ENCODE measurements at places on chromosomes 13 and 19.

DNA sequence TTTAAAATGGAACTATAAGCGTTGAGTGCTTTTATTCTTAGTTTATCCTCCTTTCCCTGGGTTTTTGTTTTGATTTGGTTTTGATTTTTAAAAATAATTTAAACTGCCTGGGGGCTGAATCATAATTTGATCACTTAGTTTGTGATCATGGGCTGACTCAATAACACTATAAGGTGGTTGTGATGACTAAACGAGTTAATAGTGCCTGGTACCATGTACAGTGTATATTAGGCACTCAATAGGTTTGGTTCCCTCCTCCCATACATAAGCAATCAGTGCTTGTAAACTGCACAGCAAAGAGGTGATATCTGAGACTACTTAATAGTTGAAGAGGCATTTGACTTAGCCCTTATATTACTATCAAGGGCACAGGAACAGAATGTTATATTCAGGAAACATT, 200.9 kb upstream of the RFC3 start:
- no peak for DNase-seq

- no peak for DNase-seq
Observed at GRCh38 chr19:45391346-45391745, 13.5 kb downstream of the PPP1R13L start.

GRCh38 chr13:100738176-100738855, 63.7 kb upstream of the TMTC4 start:
- DNase-seq = no peak

GRCh38 chr19:2527686-2528085, 51.8 kb downstream of the GADD45B start:
- DNase-seq = no peak

DNA sequence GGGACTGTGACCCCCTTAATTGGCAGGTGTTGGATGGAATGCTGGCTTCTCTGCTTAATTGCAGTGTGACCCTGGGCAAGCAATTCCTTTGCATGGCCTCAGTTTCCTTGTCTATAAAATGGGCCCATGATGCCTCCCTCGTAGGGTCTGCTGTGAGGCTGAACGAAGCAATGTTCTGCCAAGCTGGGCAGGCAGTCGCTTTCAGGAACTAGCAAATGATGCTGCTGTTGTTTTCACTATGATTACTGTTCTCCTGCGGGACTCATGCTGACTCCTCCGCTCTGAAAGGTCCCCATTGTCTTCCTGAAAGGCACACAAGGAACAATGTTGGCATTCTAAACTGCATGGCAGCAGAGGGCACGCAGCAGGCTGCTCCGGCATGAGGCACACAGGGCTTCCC, 6.8 kb downstream of the BICRA start:
- no peak for DNase-seq

- DNase-seq = no peak
Observed at GRCh38 chr13:33135097-33135496, 118.9 kb downstream of the KL start.

DNA sequence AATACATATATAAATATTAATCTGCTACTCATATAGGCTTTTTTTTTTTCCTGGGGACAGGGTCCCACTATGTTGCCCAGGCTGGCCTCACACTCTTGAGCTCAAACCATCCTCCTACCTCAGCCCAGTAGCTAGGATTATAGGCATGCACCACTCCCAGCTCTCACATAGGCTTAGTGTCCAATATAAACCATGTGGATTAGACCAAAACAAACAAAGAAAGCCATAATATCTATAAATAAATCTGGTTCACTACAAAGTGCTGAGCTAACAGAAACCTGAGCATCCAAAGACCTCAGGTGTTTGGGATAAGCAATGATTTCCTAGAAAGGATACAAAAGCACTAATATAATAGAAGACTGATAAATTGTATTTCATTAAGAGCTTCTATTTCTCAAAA, 26.0 kb downstream of the TBC1D4 start:
- DNase-seq = no peak

DNA sequence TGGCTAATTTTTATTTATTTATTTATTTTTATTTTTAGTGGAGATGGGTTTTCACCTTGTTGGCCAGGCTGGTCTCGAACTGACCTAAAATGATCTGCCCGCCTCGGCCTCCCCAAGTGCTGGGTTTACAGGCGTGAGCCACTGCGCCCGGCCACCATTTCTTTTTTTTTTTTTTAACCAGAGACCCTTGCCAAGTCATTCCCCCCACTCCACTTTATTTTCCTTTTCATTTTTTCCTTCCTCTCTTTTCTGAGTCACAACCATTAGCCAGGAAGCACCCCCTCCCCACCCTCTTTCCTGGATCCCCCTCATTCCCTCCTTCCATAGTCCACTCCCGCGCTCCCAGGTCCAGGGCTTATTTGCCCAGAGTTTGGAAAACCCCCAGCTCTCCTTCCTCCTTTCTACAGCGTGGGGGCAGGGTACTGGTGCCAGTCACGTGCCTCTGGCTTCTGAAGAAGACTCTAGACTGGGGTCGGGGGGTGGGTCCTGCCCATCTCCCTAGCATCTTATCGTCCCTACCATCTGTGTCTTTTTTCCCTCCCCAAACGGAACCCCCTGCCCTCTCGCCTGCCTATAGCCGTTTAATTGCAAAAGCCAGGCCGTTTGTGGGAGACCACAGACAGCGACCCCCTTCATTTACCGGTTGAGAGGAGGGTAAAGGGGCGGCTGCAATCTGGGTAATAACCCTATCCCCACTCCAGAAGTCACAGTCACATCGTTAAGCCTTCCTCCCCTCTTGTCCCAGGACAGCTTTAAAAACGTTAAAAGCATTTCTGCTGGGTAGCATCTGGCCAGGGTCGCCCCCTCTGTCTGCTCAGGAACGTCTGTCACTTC, 1.1 kb upstream of the CALR start:
- DNase-seq = no peak

DNA sequence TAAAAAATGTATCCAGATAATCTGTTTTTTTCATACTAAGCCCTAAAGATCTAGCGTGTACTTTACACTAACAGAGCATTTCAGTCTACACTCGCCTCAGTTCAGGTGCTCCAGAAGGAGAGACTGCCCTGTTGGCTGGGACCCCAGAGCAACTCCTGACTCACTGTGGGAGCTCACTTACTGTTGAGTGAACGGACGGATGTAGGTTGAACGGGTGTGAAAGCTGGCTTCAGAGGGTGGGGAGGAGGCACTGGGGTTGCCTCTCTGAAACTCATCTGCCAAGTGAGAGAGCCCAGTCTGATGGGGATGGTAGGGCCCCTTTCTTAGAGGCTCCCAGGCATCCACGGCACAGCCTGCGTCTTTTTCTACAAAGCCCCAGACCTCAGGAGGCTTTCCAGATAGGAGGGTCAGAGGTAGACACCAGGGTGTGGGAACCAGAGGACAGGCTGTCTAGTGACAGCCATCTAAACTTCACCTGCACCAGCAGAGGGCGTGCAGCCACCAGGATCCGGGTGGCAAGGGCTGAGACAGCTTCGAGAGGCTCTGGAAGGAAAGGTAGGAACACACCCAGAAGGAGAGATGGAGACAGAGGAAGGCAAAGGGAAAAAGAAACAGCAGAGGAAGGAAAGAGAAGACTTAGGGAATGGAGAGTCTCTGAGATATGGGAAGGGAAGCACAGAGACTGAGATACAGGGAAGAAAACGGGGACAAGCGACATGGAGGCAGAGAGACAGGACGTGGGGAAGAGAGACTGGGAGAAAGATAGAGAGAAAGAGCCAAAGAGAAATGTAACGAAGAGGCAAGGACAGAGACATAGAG, 3.7 kb downstream of the KASH5 start:
- peak; percentile 79 for DNase-seq

DNA sequence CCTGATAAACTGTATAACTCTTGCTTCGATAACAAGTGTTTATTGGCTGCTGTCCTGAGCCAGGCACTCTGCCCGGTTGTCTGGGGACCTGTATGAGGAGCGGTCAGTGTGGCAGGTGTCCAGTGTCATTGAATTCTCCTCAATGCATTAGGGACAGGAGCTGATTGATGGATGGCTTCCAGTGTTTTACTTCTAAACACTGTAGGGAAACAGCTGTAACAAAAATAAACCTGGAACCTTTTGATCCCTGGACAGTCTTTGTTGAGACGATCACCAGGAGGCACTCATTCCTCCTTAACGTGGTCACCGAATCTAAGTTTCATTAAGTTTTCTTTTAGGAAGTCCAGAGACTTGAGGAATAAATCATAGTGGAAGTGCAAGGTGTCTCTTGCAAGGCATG, 17.9 kb downstream of the UBAC2 start:
- no peak for DNase-seq

- peak; percentile 73 for DNase-seq
Observed at GRCh38 chr19:48780631-48781391, 25.5 kb downstream of the FGF21 start.

DNA sequence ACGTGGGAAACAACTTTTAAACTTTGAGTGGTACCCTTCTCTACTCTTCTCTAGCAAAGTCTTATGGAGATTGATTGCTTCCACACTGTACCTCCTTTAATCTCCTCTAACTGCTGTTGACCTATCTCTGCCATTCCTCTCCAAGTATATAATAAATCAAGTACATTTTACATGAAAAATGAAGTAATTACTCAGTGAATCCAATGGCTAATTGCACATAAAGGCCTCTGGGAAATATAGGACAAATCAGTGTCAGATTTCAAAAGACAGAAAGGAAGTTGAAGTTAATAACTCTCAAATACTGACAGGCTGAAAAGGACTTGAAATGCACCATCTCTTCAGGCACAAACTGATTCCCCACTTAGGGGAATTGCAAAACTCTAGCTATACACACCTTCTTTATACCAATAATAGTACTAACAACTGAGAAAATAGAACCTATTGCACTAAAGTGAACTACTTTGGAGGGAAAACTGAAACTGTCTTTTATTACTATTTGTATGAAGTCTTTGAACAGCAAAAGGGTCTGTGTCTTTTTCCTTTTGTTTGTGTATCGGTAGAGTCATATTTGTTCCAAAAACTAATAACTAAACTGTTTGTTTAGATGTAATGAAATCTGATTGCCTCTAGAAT, 701.1 kb downstream of the PCDH9 start:
- no peak for DNase-seq

- DNase-seq = peak; percentile 79
Observed at GRCh38 chr19:10686661-10687517, 14.3 kb upstream of the QTRT1 start.

GRCh38 chr13:94419304-94419924, 60.1 kb downstream of the DCT start:
- DNase-seq = peak; percentile 83

- no peak for DNase-seq
Observed at GRCh38 chr19:13076320-13076719, 26.3 kb downstream of the LYL1 start.

DNA sequence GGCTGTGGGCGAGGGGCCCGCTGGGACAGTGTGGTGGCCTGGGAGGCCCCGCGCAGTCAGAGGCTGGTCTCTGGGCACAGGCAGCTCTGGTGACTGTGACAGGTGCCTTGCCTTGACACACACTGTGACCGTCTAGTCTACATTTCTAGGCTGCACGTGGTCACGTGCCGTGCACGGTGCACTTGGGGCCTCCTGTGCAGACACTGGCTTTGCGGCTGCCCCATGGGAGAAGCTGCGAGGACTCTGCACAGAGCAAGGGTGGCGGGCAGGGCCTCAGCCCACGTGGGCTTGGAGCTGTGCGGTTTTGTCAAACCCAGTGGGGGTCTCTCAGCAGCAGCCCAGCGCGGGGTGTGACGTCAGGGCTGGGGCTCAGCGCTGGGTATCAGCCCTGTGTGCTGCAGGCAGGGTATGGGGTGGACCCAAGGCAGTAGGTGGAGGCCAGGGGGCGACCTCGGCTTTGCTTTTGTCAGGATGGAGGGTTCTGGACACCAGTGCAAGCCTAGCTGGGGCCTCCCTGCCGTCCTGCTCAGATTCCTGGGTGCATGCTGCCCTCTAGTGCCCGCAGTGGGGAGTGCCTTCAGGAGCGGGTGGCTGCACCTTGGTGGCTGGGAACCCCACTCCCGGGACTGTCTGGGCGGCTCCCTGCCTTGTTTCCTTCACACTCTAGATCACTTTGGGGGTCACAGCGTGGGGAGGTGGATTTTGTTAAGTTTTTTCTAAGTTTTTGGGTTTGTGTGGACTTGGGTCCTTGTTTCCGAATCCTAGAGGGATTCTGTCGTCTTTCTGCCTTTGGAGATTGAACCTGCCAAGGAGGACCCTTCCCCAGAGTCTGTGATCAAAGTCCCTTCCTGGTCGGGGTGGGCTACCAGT, 62.6 kb downstream of the KDM4B start:
- DNase-seq = peak; percentile 80

GRCh38 chr19:3580156-3580934, 4.9 kb upstream of the GIPC3 start:
- peak; percentile 92 for DNase-seq

DNA sequence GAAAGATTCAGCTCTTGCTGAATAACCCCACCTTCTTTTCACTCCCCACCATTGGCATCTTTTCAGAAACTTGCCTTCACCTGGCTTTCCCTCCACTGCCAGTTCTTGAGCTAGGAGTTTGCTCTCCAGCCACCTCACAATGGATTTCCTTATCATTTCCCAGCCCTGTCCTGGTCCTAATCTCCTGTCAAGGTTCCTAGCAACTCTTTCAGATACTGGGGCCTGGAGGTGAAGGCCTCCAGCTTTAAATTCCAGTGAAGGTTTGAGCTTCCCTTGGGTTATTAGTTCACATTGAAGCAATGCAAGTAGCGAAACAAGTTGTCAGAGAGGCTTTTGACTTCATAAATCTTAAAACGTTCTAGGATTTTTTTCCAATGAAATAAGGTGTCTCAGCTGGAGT, 320.8 kb upstream of the MAB21L1 start:
- DNase-seq = no peak

DNA sequence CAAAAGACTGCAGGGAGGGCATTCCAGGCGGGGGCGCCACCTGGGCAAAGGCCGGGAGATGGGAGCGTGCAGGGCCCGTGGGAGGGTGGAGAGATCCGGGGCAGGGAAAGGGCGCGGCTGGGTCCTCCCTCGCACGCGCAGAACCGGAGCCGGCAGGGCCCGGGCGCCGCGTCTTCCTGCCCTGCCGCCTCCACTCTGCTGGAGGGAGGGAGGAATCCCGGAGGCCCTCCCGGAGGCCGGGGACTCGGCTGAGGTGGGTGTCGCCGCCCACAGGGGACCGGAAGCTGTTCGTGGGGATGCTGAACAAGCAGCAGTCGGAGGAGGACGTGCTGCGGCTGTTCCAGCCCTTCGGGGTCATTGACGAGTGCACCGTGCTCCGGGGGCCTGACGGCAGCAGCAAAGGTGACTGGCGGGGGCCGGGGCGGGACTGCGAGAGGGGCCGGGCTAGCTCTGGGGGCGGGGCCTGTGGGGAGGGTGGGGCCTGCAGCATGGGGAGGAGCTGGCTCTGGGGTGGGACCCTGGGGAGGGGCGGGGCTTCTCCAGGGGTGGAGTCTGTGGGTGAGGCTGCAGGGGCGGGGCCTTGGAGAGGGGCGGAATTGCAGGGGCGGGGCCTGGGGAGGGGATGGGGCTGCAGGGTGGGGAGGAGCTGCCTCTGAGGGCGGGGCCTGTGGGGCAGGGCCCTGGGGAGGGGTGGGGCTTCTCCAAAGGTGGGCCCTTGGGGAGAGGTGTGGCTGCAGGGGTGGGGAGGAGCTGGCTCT, 51.3 kb downstream of the CELF5 start:
- peak; percentile 81 for DNase-seq

- peak; percentile 8 for DNase-seq
Observed at GRCh38 chr13:107866941-107867623, 348.3 kb downstream of the LIG4 start.

- peak; percentile 11 for DNase-seq
Observed at GRCh38 chr13:93859716-93860115, 619.8 kb downstream of the DCT start.
